ENCODE measurements at places on chromosomes 3 and 15. TPM values are rescaled to one million over a fixed set of nuclear protein-coding genes. Genes with fewer than 3 reads are reported as not detected.
A peak's percentile ranks its signal among the peaks of the same experiment; 100 is the strongest.

- peaks cover 6% of the 10 kb centered on the region for H3K4me1 ChIP-seq
- H3K27ac ChIP-seq, result no peak overlapping the region
- H3K27me3 ChIP-seq, result no peaks in the 10 kb centered on the region
- DNase-seq, result no peak
- H3K36me3 ChIP-seq, result no peaks in the 10 kb centered on the region
These were observed 32.1 kb downstream of the PLCL2 start for GRCh38 chr3:16916840-16917239.

DNA sequence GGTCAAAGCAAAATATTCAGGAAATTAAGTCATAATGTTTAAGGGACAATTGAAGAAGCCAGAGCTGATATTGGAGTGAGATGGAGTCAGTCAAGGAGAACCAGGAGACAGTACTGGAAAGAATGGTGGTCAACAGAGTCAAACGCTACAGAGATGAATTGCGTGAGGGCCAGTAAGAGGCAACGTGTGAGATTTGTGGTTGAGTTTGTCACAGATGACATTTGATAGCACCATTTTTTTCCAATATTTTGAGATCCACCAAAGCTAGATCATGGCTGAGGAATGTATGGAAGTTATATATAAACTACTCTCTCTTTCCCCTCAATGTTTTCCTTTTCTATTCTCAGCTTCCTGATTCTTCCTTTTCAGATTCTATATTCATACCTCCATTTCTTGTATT is 375.1 kb upstream of the ROBO2 start:
- DNase-seq, result no peak
- H3K4me3 ChIP-seq, result no peak overlapping the region
- no peaks in the 10 kb centered on the region for H3K36me3 ChIP-seq
- H3K27me3 ChIP-seq, result no peaks in the 10 kb centered on the region

DNA sequence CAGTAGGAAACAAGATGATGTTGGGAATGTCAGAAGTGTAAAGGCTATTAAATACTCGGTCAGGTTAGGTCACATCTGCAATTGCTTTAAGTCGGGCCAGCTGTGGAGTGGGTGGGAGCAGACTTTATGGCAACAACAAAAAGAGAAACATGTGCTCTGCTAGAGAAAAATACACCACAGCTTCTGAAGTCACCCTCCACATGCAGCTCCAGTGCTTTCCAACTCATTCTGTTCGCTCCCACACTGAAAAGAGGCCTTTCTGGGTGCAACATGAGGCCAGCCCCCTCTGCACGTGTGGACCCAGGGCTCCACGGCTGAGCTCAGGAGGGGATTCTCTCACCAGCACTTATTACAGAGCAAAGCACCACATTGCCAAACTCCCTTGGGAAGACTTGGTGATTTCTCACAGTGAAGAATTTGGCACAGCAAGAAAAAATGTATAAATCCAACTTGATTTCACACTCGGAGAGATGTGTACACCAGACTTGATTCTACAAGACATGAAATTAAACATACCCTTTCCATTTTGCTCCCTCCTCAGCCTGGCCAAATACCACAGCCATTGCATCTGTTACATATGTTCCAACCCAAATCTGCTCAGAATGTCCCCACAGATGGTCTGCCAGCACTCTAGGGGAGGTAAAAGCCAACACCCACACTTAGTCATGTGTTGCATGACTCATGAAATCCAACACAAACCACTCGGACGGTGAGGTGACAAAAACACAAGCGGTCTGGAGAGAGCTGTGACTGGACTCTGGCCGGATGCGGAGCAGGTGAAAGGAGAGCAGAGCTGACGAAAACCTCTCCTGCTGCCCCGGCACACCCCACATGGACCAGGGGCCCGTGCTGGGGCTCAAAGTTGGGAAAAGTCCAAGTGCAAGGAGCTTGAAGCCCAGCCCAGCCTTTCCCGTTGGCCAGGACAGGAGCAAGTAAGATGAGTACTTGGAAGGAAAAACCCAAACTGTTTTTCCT is 74.6 kb downstream of the ITGB5 start:
- peak; percentile 99 for DNase-seq
- peaks cover 3% of the 10 kb centered on the region for H3K36me3 ChIP-seq
- H3K27ac ChIP-seq, result peak overlapping the region; percentile 79
- no peak overlapping the region for H3K4me3 ChIP-seq

- DNase-seq, result peak; percentile 65
- H3K27me3 ChIP-seq, result no peaks in the 10 kb centered on the region
- no peak overlapping the region for H3K4me3 ChIP-seq
- no peaks in the 10 kb centered on the region for H3K36me3 ChIP-seq
These were observed 354.4 kb downstream of the TUSC7 start for GRCh38 chr3:117063930-117064329.

GRCh38 chr3:174191895-174192294 is 667.2 kb upstream of the NAALADL2 start:
- H3K27me3 ChIP-seq, result no peaks in the 10 kb centered on the region
- no peaks in the 10 kb centered on the region for H3K36me3 ChIP-seq
- no peak for DNase-seq
- no peaks in the 10 kb centered on the region for H3K4me1 ChIP-seq
- H3K27ac ChIP-seq, result no peak overlapping the region

- H3K4me1 ChIP-seq, result no peaks in the 10 kb centered on the region
- no peaks in the 10 kb centered on the region for H3K36me3 ChIP-seq
- no peak for DNase-seq
- no peaks in the 10 kb centered on the region for H3K27me3 ChIP-seq
- no peak within 1 kb of the TSS for H3K4me3 ChIP-seq
These were observed at the start of gene NAALADL2 for GRCh38 chr3:174859114-174859735. TSS of gene NAALADL2 (plus strand) at chr3:174859334.

DNA sequence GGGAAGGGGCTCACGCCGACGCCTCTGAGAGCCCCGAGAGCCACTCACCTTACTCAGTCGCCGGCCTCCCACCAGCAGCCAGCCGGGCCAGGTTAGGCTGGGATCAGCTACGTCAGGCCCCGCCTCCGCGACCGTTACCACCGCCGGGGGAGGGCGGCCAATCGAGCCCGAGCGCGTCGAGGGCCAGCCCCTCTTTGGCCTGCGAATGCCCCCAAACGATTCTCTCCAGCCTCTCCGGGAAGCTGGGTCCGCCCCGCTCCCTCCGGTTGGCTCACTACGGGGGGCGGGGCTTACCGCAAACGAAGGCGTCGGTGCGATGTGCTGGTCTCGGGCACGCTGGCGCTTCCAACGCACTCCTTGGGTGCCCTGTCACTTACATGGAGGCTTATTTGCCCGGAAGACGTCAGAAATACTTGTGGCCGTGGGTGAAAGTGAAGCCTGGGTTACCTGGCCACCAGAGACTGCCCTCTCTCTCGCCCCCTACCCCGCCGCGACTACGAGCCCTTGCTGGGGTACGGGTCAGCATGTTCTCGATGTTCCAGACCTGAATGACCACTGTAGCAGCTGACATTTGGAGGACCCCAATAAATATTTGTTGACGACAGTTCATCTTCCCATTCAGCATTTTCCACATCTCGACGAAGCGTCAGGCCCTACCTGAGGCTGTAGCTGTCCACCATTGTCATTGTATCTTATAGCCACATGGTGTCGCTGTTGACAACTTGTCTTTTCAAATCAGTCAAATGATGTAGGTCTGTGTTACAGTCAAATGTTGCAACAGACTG is at the start of gene CEP70:
TSS of gene CEP70 (minus strand) at position 111 of the 785 bp plus-strand sequence. CDS start 21,333 bp downstream, outside the sequence.
- H3K4me1 ChIP-seq, result peaks cover 4% of the 10 kb centered on the region
- peak within 1 kb of the TSS; percentile 63 for H3K27ac ChIP-seq
- DNase-seq, result peak; percentile 94
- no peaks in the 10 kb centered on the region for H3K36me3 ChIP-seq

DNA sequence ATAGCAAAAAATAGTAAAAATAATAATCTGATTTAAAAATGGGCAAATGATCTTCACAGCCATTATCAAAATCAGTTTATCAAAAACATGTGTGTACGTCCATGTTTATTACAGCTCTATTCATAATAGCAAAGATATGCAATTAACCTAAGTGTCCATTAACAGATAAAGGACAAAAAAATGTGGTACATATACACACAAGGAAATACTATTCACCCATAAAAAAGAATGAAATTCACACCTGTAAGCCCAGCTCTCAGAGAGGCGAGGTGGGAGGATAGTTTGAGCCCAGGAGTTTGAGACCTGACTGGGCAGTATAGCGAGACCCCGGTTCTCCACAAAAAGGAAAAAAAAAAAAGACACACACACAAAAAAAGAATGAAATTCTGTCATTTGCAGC is 82.6 kb upstream of the PPIB start:
- H3K4me1 ChIP-seq, result peaks cover 12% of the 10 kb centered on the region
- no peaks in the 10 kb centered on the region for H3K27me3 ChIP-seq
- no peaks in the 10 kb centered on the region for H3K36me3 ChIP-seq
- H3K27ac ChIP-seq, result no peak overlapping the region

- no peaks in the 10 kb centered on the region for H3K36me3 ChIP-seq
- no peak for DNase-seq
- H3K27me3 ChIP-seq, result no peaks in the 10 kb centered on the region
- H3K4me3 ChIP-seq, result no peak overlapping the region
- H3K4me1 ChIP-seq, result no peaks in the 10 kb centered on the region
These were observed 694.3 kb downstream of the NTRK3 start for GRCh38 chr15:87562203-87562602.

DNA sequence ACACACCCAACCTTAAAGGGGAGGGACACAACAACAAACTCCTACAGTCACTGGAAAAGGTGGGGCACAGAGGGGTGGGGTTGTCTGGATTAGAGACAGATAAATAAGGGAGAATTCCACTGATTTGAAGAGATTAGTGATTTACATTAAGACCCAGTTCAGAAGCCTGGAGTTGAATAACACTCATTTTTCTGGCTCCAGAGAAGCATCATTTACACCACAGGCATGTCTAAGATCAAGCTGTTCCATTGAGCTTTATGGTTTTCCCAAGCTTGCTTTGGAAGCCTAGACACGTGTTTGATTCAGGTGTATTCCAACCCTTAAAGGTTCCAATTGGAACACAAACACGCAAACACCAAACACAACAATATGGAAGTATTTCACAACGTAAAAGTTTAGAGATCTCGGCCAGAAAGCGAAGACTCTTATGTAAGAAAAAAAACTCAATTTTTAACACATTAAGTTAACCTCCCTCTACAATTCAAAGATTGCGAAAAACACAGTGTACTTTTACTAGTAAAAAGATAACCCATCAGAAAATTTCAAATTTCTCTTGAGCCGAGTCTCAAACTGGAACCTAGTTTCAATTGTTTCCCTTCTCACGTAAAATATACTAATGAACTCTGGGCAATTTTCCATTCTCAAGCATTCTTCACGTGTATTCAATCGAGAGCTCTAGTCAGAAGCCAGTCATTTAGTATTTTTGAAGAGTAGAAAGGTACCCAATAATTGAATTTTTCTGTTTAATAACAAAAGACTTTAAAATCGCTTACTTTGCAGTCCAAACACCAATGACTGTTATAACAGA is 2.1 kb downstream of the TRA2B start:
- H3K4me1 ChIP-seq, result peaks cover 7% of the 10 kb centered on the region
- H3K4me3 ChIP-seq, result peak overlapping the region; percentile 100
- DNase-seq, result no peak
- H3K36me3 ChIP-seq, result peaks cover 3% of the 10 kb centered on the region
- H3K27me3 ChIP-seq, result no peaks in the 10 kb centered on the region

GRCh38 chr15:29053661-29054131 is 167.9 kb downstream of the APBA2 start:
- H3K36me3 ChIP-seq, result no peaks in the 10 kb centered on the region
- no peak overlapping the region for H3K27ac ChIP-seq

The CHRNA7 gene
- 0.09 TPM for polyA plus RNA-seq
